ENCODE measurements at places on chromosomes 7 and 10.
A peak's percentile ranks its signal among the peaks of the same experiment; 100 is the strongest.

GRCh38 chr7:135291809-135292253 is 58.2 kb downstream of the STRA8 start:
- DNase-seq: no peak

DNA sequence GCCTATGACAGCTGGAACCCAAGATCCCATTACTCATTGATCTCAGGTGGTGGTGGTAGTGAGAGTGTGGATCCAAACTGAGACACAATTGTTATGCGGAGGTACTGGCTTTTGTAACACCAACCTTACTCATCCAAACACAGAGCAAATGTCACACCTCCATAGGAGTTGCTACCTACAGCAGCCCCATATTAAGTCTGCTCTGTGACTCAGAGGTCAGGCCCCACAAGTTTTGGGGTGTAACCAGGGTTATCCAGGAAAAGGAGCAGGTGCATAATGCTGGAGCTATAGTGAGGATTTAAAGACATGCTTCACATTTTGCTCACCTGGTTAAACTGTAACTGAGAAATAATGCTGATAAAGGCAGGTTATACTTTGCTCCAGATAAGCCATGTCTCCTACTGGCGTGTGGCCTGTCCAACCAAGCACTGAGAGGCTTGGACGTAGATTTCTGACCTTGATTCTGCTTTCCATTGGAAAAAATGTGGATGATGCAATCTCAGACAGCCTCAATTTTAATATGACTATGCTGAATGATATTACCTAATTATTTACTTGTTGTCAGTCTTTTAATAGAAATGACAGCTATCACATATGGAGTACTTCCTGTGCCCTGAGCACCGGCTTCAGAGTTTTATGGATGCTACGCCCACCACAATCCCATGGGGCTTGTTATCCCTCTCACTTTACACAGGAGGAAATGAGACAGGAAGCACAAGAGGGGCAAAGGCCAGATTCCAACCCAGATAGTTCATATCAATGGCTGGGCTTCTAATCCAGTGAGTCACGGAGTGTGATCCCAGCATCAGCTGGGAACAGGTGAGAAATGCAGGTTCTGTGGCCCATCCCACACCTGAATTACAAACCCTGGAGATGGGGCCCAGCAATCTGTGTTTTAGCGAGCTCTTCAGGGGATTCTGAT is 181.3 kb downstream of the CHN2 start:
- DNase-seq: peak; percentile 15

GRCh38 chr10:58820861-58821751 is 308.4 kb downstream of the BICC1 start:
- no peak for DNase-seq

GRCh38 chr10:28276384-28276783 is 26.5 kb downstream of the MPP7 start:
- DNase-seq: no peak

- no peak for DNase-seq
Measured at GRCh38 chr10:7436490-7437100, 25.8 kb upstream of the SFMBT2 start.

- DNase-seq: no peak
Measured at GRCh38 chr10:45427970-45428366, 54.0 kb downstream of the ALOX5 start.

GRCh38 chr10:95482501-95483233 is 78.5 kb downstream of the SORBS1 start:
- DNase-seq: no peak
